T-helper 9 cell (primary cell): ENCODE measurements at places on chromosomes 1 and 21.

- no peak for DNase-seq
Measured at GRCh38 chr21:32764186-32764585, 7.4 kb downstream of the PAXBP1 start.

DNA sequence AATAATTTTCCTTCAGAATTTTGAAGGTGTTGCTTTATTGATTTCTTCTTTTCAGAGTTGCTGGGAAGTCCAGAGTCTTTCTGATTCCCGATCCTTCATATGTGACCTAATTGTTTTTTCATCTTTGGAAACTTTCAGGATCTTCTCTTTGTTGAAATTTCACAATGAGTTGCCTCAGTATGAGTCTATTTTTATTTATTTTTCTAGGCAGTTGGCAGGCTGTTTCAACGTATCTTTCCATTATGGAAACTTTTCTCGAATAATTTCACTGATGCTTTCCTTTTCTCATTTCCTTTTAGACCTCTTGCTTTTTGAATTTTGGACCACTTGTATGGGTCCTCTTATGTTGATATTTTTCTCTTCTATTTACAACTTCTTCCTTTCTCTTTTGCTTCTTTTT, 354.3 kb downstream of the TGFB2 start:
- no peak for DNase-seq

DNA sequence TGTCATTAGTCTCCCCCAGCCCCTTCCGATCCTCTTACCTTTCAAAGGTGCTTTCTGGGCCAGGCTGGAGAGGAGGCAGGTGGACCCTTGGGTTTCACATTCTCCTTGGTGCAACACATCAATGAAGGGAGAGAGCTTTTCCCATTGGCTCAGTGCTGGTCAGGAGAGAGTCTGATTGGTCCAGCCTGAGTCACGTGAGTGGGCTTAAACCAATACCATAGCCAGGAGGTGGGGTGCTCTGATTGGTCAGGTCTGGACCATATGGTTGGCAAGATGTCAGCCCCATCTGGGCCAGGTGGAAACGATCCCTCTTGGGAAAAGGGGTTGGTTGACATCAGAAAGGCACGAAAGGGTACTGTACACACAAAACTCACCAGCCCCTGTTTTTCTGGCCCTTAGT, 44.8 kb upstream of the ABCG1 start:
- DNase-seq, result no peak

DNA sequence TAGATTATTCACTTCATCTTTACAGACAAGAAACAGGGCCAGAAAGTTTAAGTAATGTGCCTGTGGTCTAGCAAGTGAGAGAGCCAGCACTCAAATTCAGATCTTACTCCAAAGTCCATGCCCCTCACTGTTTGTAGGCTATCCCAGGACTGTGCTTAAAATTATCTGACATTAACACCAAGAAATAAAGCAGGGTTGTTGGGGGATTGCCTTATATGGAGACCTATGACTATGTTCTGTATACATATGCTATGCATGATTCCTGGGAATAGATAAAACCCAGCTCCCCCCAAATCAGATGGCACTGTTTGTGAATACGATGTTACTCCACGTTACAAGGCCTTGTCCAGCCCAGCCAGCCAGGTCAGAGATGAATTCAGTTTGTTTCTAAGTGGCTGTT, 131.6 kb upstream of the HOOK1 start:
- DNase-seq, result no peak

DNA sequence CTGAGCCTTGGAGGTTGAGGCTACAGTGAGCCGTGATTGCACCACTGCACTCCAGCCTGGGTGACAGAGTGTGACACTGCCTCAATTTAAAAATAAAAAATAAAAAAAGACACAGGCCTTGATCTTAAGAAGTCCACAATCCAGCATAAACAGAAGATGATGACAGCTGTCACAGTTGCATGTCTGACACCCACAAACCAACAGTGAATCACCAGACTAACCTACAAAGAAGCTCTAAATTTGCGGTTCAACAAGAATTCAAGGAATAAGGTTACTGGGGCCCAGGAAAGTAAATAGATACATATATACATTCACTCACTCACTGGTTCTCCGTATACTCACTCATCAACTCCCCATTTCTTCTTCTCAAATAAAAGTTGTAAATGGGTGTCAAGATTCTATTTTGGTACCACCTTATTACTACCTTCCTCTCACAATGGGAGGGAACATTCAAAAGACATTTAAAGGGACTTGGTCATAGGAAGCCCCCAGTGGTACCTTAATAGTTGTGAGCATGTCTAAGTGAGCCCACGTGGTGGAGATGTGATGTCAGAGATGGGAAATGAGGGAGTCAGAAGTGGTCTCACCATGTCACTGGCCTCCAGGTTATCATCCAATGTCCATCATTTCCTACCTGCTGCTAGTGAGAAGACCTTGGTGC, 66.9 kb upstream of the PRDX6 start:
- no peak for DNase-seq

DNA sequence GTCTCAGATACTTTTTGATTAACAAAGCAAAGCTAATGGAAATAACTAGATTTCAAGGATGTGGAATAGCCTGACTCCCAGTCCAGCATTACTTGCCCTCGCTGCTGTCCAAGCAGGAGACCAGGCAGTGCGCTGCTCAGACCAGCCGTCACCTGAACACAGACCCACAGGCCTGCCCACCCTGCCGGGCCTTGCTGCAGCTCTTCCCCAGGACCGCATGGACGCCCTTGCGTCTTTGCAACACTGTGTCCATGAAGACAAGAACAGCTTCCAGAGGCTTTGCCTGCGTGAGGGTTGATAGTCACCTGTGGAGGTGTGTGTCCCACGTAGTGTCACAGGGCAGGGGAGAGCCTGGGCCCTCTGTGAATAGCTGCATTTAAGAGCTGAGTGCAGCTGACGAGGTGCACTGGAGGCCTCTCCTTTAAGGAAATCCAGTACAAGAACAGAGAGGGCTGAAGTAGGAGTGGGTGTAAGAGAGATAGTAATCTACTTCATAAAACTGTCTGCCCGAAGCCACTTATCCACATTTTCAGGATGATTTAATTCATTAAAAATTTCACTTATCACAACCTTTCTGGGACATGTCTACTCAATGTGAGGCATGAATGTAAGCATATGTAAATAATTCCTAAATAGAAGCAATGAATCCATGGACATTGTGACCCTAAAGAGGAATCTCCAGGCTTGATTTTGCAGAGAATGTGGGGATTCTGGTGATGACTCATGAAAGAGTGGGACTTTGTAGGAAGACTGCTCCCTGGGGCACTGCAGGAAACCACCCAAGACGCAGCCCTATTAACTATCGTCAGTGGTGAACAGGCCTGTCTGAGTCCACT, 176.2 kb upstream of the RAB4A start:
- DNase-seq, result no peak

- no peak for DNase-seq
Measured at GRCh38 chr21:20004367-20004766, 993.8 kb upstream of the NCAM2 start.

GRCh38 chr21:45039317-45040156, 34.8 kb upstream of the ADARB1 start:
- DNase-seq, result no peak

DNA sequence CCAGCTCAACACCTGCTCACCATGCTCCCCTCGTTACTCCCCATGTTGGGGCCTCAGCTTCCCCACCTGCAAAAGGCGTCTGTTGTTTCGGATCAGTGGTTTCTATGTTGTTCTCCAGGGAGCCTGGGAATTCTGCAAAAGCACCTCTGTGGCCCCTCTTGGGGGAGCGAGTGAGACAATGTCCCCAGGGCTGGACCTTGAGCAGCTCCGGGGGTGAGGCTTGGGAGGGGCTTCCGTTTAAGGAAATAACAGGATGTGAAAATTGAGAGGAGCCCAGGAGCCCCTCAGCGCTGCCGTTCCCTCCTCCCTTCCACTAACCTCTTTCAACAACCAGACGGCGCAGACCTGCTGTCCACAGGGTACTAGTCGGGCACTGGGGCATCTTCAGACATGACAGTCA, 98.5 kb upstream of the IFFO2 start:
- DNase-seq, result no peak

- no peak for DNase-seq
Measured at GRCh38 chr1:204650911-204651570, 34.5 kb downstream of the LRRN2 start.

DNA sequence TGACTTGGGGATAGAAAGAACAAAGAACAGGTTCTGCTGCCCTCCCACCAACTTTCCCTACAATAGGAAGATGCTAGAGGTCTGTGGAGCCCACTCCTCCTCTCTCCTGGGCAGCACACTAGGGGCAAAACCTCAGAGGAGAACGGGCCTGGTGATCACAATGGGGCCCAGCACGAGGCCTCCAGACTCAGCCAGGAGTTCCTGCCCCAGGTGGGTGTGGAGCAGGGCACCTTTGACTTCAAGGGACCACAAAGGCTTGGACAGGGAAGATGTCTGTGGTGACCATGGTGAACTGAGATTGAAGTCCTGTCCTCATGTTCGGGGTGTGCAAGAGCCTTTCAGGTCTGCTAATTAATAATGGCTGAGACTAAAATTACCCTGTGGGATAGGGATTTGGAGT, 88.8 kb downstream of the LAMC2 start:
- DNase-seq, result no peak

DNA sequence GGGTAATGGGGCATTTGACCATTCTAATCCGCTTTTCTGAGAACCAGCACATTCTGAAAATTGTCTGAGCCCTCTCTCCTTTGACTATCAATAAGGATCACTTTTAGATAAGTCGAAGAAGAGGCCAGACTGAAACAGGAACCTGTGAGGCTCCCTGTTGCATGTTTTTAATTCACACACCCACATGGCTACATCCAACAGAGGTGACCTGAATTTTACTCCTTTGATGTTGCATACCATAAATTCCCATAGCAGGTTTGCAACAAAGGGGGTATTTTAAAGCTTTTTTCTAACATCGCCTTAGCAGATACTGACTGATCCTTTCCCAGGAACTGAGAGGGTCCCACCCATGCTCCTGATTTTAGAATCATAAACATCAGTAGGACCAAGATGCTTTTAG, 450.8 kb downstream of the USP25 start:
- no peak for DNase-seq

DNA sequence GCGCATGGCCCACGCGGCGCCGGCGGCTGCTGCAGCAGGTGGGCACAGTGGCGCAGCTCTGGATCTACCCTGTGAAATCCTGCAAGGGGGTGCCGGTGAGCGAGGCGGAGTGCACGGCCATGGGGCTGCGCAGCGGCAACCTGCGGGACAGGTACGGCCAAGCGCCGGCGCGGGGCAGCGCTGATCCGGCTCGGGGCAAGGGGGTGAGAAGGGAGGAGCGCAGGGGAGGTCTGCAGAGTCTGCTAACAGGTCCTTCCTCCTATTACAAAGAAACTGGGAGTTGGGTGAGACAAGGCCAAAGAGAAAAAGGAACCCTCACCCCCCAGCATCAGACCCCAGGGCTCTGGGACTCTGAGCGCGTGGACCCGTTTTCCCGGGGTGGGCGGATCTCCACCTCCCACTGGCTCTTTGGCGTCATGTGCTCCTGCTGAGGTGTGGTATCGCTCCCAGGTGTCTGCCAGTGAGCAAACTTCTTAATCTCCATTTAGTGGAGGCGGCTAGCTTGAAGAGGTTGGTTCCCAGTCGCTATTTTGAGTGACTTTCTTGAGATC, 431 bp downstream of the MTARC1 start:
- DNase-seq, result no peak

DNA sequence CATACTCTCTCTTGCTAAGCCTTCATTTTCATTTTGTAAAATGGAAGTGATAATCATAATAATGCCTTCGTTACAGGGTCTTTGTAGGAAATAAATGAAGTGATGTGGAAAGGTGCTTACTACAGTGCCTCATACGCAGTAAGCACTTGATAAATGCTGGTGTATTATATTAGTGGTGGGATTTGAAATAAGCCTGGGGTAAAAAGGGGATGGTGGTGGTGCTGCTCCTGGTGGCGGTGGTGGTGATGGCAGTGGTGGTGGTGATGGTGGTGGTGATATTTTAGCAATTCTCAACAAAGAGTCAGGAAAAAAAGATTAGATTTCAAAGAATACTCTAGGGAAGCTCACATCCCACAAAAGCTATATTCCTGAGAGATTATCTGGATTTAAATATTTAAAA, 35.5 kb upstream of the ATP1B1 start:
- no peak for DNase-seq

DNA sequence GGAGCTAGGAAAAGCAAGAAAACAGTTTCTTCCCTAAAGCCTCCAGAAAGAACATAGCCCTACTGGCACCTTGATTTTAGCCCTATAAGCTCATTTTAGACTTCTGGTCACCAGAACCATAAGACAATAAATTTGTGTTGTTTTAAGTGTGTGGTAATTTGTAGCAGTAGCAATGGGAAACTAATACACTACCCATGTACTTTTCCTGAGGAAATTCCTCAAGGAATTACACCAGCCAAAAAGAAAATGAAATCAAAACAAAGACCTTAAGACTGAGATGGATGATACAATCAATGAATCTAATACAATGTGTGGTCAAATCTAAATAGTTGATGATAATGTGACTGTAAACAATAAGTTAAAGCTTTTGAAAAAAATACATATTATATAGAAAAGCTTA, 11.8 kb downstream of the VAMP4 start:
- DNase-seq, result no peak

- DNase-seq, result no peak
Measured at GRCh38 chr1:208731981-208732821, 488.0 kb upstream of the PLXNA2 start.

DNA sequence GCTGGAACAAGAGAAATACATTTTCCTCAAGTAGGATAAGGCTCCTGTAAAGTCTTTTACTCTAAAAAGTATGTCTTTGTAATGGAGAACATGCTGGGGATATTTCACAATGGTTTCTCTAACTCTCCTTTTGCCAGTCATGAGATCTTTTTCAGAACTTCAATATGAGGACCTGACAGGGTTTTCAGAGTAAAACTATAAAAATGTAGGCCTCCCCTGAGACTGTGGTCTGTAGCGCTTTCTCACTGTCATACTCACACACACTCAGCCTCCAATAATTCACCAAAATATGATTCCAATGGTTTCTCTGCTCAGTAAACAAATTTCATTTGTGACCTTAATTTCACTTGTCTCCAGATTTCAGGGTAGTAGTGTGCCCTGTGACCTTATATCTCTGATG, 440.1 kb upstream of the PTBP2 start:
- no peak for DNase-seq

DNA sequence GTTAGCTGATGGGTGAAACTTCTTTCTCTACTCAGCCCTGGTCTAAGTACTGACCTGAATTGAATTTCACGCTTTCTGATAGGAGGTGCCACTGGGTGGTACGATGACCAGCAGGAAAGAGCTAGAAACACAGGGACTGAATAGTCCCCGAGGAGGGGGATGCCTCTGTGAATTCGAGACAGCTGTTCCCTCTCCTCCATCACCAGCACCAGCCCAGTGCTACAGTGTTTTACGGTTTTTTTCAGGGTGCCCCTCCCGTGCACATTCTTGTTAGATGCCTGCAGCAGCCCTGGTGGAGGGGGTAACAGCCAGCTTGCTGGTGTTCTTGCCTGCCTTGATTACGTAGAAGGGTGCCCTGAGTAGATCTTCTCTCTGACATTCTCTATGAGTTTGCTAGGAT, 7.1 kb downstream of the HUNK start:
- DNase-seq, result no peak
